Activated CD4-positive, alpha-beta T cell treated with anti-CD3 and anti-CD28 coated beads, Interleukin-2, Interleukin-4, amounts not matched to agents 100 ng/mL and 50 ng/mL, durations not matched to agents 16 hours and 8 hours (primary cell): ENCODE measurements at places on chromosomes 2 and 18.
A peak's percentile ranks its signal among the peaks of the same experiment; 100 is the strongest.

DNA sequence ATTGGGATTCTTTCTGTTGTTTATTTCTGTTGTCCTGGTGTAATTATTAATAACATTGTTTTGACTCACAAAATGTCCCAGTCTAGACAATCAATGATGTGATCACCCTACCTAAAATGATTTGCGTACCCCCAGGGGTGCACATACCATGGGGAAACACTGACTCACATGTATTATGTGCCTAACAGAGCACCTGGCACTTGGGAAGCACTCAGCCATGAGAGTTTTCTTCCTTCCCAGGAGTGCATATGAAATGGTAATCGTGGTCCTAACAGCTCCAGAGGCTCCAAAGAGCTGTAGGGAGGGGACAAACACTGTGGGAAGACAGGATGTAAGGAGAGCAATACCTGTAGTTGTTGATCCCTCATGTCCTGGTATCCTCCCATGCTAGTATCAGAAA, 187.8 kb upstream of the ERBB4 start:
- DNase-seq: no peak

DNA sequence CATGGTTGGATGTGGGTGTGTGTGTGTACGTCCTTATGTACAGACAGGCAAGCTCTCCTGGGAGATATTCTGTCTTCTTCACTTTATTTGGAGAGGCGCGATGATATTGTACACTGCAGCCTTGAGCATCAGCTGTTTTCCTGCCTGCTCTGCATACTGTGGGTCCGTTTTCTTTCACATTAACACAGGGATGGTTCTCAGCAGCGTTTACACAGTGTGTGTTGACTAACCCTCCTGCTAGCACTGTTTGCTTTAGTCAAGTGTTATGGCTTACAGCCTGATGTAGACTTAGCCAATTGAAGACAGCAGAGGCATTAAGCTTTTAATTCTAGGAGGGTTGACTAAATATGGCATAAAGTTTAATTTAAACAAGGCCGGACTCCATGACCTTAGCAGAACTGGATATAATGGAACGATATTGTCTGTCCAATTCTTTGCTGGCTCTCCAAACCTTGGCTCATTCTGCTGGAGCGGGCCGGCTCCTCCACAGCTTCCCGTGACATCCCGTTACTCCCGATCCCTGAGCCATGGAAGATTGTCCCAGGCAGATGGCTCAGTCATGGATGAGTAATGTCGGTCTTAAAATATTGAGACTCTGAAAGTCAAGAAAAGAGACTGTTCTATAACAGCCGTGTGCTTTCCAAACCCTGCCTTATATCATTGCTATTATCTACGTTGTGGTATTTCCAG, 134.7 kb downstream of the TPGS2 start:
- DNase-seq: no peak

GRCh38 chr18:74342416-74343043, 26.9 kb downstream of the C18orf63 start:
- DNase-seq: peak; percentile 32

- DNase-seq: no peak
Observed at GRCh38 chr18:25503567-25504081, 151.7 kb upstream of the ZNF521 start.

GRCh38 chr2:171406044-171406443, 27.7 kb downstream of the METTL8 start:
- no peak for DNase-seq

DNA sequence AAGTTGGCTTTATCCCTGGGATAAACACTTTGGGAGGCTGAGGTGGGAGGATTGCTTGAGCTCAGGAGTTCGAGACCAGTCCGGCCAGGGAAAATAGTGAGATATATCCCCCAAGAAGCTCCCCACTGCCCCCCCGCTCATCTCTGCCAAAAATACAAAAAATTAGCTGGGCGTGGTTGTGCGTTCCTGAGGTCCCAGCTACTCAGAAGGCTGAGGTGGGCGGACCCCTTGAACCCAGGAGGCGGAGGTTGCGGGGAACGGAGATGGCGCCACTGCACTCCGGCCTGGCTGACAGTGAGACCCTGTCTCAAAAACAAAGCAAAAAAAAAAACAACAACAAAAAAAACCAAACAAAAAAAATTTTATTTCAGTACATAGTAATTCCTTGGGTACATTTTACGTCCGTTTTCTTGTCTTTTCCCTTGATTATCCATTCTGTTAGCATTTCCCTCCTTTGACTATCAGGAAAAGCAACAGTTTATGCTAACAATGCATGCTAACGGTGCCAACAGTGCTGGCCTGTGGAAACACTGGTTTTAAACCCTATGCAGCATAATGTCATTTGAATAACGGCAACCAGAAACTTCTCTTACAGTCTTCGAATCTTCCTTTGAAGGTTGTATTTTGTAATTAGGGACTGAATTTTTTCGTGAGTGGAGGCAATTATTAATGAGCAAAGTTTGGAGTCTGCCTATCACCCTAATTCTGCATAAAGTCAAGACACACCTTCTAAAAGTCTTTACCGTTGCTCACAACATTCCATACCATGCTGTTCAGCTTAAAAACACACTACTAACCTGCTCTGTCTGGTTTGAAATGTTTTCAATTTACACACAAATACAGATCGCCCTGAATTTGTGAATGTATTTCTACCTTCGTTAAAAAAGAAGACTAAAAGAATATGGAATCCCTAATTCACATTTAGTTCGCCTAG, 721 bp upstream of the MIB1 start:
- DNase-seq: no peak

DNA sequence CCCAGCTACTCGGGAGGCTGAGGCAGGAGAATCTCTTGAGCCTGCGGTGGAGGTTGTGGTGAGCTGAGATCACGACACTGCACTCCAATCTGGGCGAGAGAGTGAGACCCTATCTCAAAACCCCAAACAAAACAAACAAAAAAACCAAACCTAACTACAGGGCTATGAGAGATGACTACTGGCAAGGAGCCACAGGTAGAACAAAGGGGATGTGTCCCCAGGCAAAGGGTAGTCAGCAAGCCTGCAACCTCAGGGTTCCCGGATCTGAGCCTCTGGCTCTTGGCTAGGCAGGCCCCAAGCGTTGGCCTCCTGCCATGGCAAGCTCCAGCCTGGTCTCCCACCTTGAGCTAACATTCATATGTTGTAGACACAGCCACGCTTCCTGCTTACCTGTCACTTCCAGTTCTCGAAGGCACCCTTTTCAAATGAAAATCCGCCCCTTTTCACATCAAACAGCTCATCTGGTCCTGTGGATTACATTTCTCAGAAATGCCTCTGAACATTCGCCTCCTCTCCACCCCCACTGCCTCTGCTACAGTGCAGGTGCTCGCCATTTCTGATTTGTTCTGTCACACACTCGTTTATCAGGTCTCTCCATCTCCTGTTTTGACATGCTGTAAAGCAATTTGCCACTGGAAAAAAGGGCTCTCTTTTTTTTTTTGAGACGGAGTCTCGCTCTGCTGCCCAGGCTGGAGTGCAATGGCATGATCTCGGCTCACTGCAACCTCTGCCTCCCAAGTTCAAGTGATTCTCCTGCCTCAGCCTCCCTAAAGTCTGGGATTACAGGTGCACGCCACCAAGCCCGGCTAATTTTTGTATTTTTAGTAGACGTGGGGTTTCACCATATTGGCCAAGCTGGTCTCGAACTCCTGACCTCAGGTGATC, 13.1 kb upstream of the ACTR3 start:
- peak; percentile 77 for DNase-seq

DNA sequence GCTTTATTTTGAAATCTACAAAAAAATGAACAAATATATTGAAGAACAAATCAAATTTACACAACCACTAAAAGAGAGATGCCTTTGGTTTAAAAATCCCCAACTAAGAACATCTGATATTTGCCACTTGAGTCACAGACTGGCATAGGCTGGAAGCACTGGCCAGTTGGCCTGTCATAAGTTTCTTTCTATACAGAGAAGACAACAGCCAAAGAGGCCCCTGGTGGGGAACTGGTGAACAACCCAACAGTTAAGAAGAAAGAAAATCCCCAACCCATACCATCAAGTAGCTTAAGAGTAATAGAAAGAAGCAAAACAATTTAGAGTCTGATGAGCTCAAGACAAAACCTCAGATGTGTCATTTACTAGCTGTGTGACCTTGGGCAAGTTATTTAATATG, 45.5 kb downstream of the OSR1 start:
- no peak for DNase-seq

- no peak for DNase-seq
Observed at GRCh38 chr2:172232708-172233396, 130.2 kb upstream of the DLX2 start.

DNA sequence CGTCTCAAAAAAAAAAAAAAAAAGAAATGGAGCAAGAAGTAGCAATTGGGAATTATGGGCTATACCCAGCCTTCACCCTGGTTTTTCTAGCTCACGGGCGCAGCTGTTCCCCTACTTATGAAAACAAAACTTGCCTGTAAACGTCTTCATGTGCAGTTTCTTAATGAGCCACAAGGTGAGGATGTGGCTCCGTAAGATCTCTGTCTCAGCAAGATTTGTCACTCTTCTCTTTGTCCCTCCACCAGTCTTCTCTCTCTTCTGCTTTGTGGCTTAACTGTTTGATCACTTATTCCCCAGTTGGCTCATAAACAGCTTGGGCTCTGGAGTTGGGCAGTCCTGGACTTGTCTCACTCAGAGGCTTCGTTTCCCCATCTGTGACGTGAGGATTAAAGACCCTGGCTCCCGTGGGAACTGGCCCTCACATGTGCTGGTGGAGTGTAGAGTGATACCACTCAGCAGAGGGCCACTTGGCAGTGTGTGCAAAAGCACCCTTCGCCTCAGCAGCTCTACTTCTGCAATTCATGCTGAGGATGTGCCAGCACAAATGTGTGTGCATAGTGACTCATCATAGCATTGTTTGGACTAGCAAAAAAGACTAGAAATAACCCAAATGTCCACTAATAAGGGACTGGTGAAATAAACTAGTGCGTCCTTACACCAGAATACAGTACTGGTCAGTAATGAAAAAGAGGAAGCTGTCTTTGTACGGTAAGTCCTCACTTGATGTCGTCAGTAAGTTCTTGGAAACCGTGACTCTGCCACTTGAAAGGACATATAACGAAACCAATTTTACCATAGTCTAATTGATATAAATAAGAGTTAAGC, 8.7 kb downstream of the CEP68 start:
- peak; percentile 69 for DNase-seq

GRCh38 chr2:149290662-149291061, 39.7 kb upstream of the LYPD6 start:
- DNase-seq: no peak

DNA sequence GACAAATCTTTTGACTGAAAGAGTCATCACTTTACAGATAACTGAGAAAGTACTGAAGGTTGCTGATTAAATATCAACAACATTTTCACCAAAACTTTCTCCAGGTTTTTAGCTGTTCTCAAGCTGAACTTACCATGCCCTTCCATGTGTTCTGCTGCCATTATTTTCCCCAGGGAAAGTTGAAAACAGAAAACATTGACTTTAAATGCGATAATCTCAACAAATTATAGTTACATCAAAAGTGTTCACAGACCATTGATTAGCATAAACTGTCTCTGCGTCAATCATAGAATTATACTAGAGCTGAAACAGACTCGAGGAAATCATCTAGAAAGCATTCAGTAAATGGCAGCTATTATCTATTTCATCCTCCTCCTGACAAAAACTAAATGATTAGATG, 51.4 kb downstream of the TRAPPC8 start:
- DNase-seq: no peak

- DNase-seq: no peak
Observed at GRCh38 chr2:73969356-73969755, 15.4 kb upstream of the TET3 start.

DNA sequence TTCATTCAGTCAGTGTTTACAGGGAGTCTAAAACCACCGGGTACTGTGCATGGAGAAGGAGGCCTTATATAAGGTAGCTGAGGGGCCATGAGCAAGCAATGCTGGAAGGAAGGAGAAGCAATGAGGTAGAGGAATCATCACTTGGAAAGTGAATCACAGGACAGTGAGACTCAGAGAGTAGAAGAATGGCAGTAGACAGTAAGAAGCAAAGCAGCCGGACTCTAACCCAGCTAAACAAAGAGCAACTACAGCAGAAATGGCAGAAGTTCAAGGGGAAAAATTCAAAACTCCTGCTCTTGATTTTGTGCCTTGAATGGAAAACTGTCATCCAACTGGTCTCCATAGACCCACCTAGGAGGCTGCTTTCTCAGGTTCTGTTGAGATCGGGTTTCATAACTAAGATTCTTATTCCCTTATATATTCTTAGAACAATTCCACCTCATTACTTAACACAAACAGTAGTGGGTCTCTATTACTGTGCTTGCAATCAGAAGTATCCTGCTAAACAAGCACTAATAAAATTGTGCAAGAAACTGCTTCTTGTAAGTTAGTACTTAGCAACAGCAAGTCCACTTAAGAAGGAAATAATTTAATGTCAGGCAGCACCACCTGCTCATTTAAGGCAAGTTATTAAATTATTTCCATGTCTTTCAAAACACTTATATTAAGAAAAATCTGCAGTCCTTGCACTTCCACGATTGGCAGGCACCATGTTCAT, 68.0 kb downstream of the RBMS1 start:
- DNase-seq: no peak

DNA sequence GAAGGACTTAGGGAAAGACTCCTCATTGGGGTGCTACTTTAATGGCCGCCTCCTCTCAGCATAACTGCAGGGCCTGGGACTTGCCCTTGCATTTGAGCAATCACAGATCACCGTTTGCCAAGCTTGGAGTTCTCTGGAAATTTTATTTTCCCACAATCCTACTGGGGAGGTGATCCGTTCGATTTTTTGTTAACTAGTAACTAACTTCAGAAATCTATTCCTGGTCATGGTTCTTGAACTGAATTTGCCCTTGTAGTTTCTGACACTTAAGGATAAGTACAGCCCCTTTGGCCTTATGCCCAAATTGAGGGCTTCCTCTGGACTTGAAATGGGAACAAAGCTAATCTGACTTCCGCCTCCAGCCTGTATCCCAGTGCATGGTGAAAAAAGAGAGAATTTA, 60.5 kb upstream of the ST3GAL5 start:
- no peak for DNase-seq

DNA sequence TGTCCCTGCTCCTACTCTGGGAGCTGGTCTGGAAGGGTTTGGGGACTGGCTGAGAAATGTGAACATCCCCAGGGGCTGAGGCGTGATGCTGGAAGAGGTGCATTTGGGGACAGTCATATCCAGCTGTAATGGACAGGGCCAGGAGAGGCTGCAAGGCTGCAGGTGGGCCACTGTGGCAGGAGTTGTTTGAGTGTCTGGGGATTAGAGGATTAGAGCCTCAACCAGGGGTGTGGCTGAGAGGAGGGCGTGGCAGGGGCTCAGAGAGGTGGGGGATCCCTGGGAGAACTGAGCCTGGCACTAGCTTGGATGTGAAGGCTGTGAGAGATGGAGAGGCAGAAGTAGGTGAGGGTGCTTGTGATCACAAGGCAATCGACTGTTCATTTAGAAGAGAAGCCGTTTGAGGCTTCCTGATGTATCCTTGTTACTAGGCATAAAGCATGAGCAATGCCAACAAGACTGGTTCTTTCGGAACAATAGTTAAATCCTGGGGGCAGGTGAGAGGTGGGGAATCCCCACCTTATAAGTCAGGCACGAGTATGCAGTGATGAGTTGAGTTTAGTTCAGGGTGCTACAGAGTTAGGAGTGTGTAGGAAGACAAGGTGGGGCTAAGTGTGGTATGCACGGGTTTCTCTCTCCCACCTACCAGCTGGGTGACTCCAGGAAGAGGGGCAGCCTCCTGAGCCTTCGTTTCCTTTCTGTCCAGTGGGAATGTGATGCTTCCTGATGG, 31.9 kb downstream of the SH3RF3 start:
- DNase-seq: no peak

GRCh38 chr2:129872446-129872845, 107.0 kb upstream of the RAB6C start:
- no peak for DNase-seq

- no peak for DNase-seq
Observed at GRCh38 chr18:56248610-56249235, 389.7 kb downstream of the TXNL1 start.
